ENCODE measurements at places on chromosomes 3 and 15.

DNA sequence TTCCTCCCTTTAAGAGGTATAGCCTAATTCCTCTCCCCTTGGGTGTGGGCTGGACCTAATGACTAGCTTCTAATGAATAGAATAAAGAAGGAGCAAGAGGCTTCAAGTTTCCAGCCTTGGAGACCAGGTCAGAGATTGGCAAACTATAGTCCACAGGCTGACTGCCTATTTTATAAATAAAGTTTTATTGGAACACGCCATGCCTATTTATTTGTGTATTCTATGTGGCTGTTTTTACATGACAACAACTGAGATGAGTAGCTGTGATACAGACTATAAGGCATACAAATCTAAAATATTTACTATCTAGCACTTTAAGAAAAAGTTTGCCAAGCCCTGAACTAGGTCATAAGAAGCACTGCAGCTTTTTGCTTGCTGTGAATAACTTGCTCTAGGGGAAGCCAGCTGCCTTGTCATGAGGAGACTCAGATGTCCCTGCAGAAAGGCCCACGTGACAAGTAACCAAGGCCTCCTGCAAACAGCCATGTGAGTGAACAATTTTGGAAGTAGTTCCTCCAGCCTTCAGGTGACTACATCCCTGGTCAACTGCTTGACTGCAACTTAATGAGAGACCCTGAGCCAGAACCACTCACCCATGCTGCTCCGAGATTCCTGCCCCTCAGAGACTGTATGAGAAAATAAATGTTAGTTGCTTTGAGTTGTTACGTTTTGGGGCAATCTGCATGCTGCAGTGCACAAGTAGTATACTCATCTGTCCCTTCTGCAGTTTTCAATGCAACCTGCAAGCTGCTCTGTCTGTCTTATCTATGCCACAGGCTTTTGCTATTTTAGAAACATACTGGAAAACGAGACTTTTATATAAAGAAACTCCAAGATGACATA lies 21.1 kb upstream of the MAP3K13 start:
- no peak for DNase-seq

GRCh38 chr3:146539315-146539714 lies 5.1 kb downstream of the PLSCR1 start:
- DNase-seq, result no peak

GRCh38 chr3:116265320-116265695 lies 180.0 kb downstream of the LSAMP start:
- DNase-seq, result no peak

GRCh38 chr3:44939581-44940036 lies 36.4 kb downstream of the ZDHHC3 start:
- no peak for DNase-seq

GRCh38 chr3:16102905-16103364 lies 71.5 kb upstream of the GALNT15 start:
- DNase-seq, result no peak

- DNase-seq, result peak; percentile 33
Observed at GRCh38 chr15:24954783-24955530, at the start of the genes SNRPN and SNURF. Gene SNRPN (plus strand): TSS chr15:24954987. CDS start chr15:24974454, 19,467 bp downstream. Gene SNURF (plus strand): TSS chr15:24954987. CDS start chr15:24955049, 62 bp downstream.

GRCh38 chr3:23112491-23112890 lies 90.6 kb upstream of the UBE2E2 start:
- DNase-seq, result no peak

- no peak for DNase-seq
Observed at GRCh38 chr3:17799312-17799711, 56.9 kb upstream of the TBC1D5 start.

DNA sequence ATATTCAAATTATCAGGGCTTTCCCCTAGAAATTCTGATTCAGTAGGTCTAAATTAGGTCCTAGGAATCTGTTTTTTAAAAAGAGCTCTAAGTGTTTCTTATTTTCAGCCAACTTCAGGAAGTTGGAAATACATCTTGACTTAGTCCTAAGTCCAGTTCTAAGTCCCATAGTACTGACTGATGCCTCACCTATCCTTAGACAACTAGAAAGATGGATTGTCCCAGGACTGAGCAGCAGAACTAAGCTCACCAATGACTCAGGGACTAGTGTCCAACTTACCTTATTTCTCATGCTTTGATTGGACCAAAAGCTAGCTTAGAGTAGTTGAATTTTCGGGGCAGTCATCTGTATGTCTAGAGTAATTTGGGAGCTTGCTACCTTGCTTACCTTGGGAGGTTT lies 26.2 kb upstream of the C3orf38 start:
- no peak for DNase-seq

GRCh38 chr3:9727041-9727595 lies 4.4 kb upstream of the BRPF1 start:
- peak; percentile 33 for DNase-seq

GRCh38 chr3:134317106-134317947 lies 56.9 kb downstream of the AMOTL2 start:
- DNase-seq, result no peak

Measured in stimulated activated CD8-positive, alpha-beta memory T cell treated with anti-CD3 and anti-CD28 coated beads, Interleukin-12 subunit alpha, Interleukin-12 subunit beta, amount 100 ng/mL, for 1 hour (primary cell).